Activated gamma-delta T cell treated with Interleukin-2 at 50 U/mL for 16 hours (primary cell): ENCODE measurements at places on chromosomes 7 and 10.

- no peak for DNase-seq
Measured at GRCh38 chr7:130232209-130232608, 24.5 kb downstream of the SSMEM1 start.

- no peak for DNase-seq
Measured at GRCh38 chr7:112009081-112009480, 197.1 kb downstream of the DOCK4 start.

GRCh38 chr7:155412416-155413253 lies 45.3 kb upstream of the EN2 start:
- DNase-seq, result peak; percentile 21

- no peak for DNase-seq
Measured at GRCh38 chr7:142587578-142588191, 161.6 kb upstream of the PRSS1 start.

GRCh38 chr10:72342911-72343310 lies 11.8 kb downstream of the DNAJB12 start:
- no peak for DNase-seq

DNA sequence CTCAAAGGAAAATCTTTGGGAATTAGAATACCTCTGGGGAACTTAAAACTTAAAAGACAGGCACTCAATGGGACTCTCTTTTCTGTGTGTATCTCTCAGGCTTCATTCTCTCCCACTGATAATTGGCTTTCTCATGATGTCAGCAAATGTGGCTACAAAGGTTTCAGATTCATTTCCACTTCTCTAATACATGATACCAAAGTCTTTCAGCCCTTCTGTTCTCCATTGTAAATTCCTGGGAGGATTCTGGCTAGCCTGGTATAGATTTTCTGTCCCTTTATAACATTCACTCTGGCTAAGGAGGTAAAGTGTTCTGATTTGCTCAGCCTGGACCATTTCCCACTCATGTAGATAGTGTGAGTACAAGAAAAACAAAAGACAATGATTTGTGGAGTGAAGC lies 606.2 kb downstream of the PCDH15 start:
- no peak for DNase-seq

GRCh38 chr7:130758429-130759056 lies 24.5 kb upstream of the KLF14 start:
- no peak for DNase-seq

- DNase-seq, result no peak
Measured at GRCh38 chr7:123401295-123401694, 133.1 kb downstream of the IQUB start.

GRCh38 chr7:70678621-70679251 lies 453.2 kb upstream of the GALNT17 start:
- DNase-seq, result no peak

- no peak for DNase-seq
Measured at GRCh38 chr10:114559636-114560035, 98.4 kb downstream of the ABLIM1 start.

- DNase-seq, result no peak
Measured at GRCh38 chr7:24018331-24018730, 265.7 kb upstream of the NPY start.

- no peak for DNase-seq
Measured at GRCh38 chr7:117889611-117890010, 16.4 kb upstream of the CTTNBP2 start.

GRCh38 chr7:106038916-106039315 lies 73.2 kb downstream of the SYPL1 start:
- no peak for DNase-seq

- DNase-seq, result no peak
Measured at GRCh38 chr7:25823571-25823970, 328.4 kb upstream of the NFE2L3 start.

DNA sequence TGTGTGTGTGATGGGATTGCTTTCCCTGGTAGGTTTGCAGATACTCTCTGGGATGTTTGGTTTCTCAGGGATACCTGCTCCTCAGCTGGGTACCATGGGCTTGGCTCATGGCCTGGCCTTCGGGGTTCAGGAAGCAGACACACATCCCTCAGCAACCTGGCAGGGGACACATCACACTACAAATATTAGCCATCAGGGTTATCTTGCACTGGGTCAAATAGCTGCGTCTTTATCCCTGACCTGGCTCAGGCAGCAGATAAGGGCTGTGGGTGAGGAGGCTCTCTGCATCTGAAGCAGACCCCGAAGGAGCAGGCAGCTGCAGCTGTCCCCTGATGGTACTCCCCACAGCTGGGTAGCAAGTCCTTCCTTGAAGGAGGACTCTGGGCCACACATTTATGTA lies 25.7 kb upstream of the CDHR3 start:
- DNase-seq, result no peak

DNA sequence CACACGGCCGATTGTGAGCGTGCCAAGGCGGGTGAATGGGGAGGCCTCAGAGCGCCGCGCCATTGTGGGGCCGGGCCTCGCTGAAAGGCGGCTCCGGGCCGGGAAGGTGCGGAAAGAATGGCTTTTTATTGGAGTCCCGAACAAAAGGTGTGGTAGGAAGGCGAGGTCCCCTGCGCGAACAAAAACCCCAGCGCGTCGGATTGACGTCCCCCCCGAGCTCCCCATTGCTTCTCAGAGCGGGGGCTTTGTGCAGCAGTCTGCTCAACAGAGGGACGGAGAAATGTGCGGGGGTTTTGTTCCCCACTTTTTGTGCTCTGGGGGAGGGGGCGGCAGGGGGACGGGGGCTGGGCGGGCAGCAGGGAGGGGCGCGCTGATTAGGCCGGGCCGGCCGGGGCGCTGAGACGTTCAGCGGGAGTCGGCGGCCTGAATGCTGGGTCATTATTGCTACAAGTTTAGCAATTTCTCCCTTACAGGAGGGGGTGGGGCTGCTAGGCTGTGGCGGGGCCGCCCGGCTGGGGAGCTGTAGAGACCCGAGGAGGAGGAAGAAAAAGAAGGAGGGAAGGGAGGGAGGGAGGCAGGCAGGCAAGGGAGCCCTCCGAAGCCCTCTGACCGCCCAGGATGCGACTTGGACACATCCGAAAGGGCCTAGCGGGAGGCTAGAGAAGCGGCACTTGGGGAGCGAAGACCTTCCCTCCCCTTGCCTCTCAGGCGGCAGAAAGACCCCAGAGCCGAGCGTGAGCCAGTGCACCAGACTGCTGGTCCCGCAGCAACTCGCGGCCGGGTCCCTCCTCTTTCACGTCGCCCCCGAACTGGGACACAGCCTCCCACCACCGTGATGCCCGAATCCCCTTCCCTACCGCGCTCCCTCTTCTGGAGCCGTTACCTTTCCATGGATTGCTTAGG lies 4.6 kb downstream of the NKX2-3 start:
- no peak for DNase-seq

GRCh38 chr7:90391488-90391887 lies 11.8 kb upstream of the CLDN12 start:
- no peak for DNase-seq

DNA sequence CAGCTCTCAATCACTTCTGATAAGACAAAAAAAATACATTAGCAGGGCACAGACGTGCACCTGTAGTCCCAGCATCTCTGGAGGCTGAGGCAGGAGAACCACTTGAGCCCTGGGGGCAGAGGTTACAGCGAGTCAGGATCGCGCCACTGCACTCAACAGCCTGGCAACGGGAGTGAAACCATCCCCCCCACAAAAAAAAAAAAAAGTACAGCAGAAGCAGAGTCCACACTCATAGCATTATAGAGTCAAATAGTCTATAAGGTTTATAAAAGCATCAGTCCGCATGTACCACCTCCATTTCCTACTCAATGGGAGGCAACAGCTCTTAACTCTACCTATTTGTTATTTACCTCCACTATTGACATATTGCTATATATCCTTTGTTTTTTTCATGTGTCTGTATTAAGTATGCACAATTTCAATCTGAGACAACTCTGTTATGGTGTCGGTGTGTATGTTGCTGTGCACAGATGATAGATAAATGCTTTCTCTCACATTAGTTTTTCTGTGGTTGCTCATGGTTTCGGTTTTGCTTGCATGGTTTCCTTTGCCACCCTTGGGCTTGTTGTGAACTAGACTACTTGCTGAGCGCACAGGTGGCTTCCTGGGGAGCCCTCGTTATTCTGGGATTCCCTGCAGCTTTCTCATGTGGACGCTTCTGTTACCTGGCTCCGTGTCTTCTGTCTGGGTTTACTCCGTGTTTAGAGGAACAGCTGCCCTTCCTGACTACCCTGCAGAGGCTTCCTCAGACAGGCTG lies 40.4 kb downstream of the PROSER2 start:
- DNase-seq, result no peak

- DNase-seq, result no peak
Measured at GRCh38 chr10:49349390-49349789, 46.5 kb downstream of the DRGX start.
